ENCODE measurements at places on chromosomes 4 and X.

DNA sequence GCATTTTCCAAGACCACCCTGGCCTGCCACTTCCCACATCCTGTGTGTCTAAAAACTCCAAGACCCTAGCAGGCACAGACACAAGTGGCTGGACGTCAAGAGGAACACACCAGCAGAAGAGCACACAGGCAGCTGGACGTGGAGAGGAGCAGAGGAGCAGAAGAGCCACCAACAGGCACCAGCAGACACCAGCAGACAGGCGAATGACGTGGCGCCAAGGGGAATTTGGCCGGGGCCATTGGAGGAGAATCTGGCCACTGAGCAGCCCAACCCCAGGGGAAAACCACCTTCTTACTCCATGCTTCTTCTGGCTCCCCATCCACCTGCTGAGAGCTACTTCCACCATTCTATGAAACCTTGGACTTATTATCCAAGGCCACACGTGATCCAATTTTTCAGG lies 243.1 kb upstream of the CTSO start:
- DNase-seq = no peak

GRCh38 chrX:20507901-20508620 lies 241.4 kb upstream of the RPS6KA3 start:
- DNase-seq = no peak

- DNase-seq = no peak
These were observed 201.7 kb downstream of the SPRY1 start for GRCh38 chr4:123598331-123598730.

- no peak for DNase-seq
These were observed 124.2 kb downstream of the C4orf51 start for GRCh38 chr4:145804116-145804515.

- no peak for DNase-seq
These were observed 89.1 kb upstream of the TET2 start for GRCh38 chr4:105057370-105058105.

DNA sequence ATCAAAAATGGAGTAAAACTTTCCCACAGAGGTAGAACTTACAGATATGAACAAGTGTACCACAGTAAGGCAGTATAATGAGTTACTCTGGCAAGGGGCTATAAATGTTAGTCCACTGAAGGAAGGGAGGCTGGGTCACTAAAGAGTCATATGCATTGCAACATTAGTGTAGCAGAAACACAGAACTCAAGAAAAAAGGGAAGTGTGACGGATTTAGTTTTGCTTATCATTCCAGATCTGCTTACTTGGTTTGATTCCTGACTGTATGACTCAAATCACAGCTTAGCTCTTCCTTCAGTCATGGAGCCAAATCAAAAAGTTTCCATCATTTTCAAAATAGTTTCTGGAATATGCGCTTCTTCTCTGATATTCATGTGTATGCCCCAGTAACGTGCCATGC lies 148.7 kb downstream of the FSTL5 start:
- DNase-seq = no peak

DNA sequence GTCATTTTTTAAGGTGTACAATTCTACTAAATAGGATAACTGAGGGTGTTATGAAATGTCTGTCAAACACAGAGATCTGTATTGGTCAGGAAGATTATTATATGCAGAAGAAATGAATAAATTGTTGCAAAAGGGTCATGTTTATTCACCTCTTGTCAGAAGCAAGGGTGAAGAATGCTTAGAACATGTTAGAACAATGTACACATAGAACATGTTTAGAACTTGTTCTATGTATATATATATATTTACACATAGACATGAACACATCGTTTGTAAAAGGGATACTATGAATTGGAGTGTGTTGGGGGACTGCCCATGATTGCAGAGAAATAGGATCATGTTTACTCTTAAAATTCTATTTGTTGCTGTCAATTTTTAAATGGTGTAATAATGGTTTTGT lies 28.0 kb upstream of the TMEM150C start:
- DNase-seq = no peak

- no peak for DNase-seq
These were observed 219.2 kb downstream of the CBR4 start for GRCh38 chr4:168790898-168791297.

- no peak for DNase-seq
These were observed 111.2 kb downstream of the PPP3CA start for GRCh38 chr4:101236097-101236496.

- DNase-seq = no peak
These were observed 13.9 kb downstream of the PAGE2 start for GRCh38 chrX:55102754-55103153.

DNA sequence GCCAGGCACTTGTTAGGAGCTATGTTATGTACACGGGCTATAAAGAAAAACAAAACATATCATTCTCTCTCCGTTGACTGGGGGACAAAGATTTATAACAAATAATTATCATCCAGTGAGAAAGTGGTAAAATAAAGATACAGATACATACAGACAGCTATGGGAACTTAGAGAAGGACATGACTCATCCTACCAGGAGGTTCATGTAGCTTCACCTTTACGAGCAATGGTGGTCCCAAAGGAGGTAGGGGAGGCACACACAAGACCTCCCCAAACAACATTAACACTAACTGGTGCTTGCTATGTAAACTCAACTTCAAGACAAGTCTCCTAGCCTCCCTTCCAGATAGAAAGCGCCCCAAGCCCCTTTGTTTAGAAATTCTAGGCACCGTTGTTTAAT lies 8.9 kb downstream of the AMBN start:
- no peak for DNase-seq

GRCh38 chr4:100582146-100582545 lies 64.3 kb upstream of the EMCN start:
- DNase-seq = no peak

GRCh38 chrX:38403834-38404233 lies 51.4 kb downstream of the OTC start:
- no peak for DNase-seq

DNA sequence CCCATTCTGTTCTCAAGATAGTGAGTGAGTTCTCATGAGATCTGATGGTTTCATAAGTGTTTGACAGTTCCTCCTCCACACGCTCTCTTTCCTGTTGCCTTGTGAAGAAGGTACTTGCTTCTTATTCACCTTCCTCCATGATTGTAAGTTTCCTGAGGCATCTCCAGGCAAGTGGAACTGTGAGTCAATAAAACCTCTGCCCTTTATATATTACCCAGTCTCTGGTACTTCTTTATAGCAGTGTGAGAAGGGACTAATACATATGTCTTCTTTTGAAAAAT lies 58.4 kb downstream of the CFAP299 start:
- DNase-seq = no peak

DNA sequence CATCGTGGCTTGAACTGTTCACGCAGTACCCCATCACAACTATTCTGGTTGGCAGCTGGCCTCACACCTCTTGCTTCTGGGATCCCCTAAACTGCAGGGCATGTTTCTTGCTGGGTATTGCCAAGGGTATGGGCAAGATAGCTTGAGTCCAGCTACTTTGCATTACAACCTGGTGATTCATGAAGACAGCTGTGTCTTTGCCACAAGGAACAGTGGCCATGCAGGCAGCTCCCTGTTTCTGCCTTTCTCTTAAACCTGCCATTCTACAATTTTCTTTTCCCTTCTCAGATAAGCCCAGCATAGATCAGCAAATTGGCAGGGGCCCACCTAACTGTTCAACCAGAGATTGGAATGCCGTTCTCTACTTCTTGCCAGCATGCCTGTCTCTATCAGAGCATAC lies 42.8 kb downstream of the TENM3 start:
- DNase-seq = no peak

- DNase-seq = no peak
These were observed 31.5 kb downstream of the SHOX start for GRCh38 chrX:662126-662525.

DNA sequence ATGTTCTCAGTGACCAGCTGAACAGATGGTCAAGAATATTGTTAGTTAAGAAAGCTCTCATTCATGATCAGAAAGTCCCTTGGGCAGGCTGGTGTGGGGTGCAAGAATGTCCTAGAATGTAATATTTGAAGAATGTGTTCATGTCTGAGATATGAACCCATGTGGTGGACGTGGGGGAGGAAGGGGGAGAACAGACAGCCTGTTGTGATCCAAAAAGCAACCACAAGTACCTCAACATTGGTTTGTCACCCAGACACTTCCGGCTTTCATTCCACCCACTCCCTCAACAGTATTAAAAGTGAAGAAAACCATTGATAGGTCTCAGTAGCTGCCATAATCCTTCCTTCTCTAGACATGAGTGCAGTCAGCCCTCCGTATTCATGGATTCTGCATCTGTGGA lies 82.2 kb downstream of the MAML3 start:
- DNase-seq = no peak

DNA sequence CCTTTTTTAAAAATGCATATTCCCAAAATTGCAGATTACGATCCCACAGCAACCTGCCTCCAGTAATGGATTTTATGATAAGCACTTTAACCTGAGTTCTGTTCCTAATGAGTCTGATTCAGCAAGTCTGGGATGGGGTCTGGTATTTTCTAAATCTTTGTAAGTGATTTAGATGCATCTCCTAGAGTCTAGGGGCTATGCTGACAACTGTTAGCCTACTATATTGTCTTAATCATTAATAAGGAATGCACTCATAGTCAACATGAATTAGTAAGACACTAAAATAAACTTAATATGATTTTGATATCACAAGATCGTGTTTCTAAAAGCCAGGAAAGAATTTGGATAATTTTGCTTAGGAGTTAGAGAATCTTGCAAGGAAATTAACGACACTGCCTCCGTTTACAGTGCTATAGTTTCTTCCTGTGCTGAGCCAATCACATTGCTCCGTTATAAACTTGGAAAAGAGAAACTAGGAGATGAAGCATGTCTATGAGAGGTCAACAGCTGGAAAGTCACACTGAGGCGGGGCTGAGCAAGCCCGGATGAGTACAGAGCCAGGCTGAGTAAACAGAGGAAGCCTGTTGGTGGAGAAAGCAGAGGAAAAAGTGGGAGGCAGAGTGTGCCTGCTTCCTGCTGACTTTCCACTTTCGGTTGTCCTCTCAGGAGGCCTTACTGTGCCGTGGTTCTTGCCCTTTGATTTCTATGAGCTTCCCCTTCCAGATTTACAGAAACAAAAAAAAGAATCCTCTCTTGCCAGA lies 5.4 kb downstream of the SCARB2 start:
- peak; percentile 70 for DNase-seq

Data from HT-29 (cell line).